ENCODE measurements at places on chromosomes 2 and 18.
A peak's percentile ranks its signal among the peaks of the same experiment; 100 is the strongest.

- no peak for DNase-seq
Observed at GRCh38 chr2:71639735-71640134, 186.4 kb downstream of the DYSF start.

GRCh38 chr2:157259386-157259785 is 1.9 kb downstream of the GALNT5 start:
- no peak for DNase-seq

DNA sequence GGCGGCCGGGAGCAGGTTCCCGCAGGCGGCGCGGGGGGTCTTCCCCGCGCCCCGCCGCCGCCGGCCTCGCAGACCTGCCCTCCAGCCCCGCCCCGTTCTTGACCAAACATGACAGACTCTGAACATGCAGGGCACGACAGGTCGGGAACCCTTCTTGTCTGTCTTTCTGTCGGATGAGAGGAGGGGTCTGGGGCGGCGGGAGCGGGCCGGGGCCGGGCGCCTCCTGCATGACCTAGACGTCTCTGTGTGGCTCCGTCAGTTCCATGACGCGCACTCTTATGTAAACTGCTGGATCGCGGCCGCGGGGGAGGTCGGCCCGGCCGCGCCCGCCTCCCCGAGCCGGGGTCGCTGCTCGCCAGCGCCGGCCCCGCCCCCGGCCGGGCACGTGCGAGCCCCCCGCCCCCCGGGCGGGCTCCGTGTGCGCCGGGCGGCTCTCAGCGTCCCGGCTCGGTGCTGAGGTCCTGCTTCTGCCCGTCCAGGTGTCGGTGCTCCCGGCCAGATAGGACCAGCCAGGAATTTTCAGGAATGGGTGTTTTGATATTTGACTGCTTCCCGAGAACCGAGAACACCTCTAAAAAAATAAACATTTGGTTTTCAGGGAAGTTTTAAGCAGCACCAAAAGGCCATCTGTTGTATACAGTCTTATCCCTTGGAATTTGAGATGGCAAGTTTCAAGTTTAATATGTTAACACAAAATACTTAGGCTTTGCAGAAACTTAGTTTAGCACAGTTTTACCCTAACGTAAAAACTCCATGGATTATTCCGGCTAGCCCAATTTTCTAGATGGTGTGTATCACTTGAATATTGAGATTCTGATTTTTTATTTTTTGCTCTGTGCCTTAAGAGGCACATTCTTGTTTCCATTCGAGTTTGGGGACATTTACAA is 733 bp downstream of the ZC3H6 start:
- DNase-seq: peak; percentile 85

GRCh38 chr2:95669441-95669991 is 77.7 kb downstream of the TRIM43 start:
- no peak for DNase-seq

DNA sequence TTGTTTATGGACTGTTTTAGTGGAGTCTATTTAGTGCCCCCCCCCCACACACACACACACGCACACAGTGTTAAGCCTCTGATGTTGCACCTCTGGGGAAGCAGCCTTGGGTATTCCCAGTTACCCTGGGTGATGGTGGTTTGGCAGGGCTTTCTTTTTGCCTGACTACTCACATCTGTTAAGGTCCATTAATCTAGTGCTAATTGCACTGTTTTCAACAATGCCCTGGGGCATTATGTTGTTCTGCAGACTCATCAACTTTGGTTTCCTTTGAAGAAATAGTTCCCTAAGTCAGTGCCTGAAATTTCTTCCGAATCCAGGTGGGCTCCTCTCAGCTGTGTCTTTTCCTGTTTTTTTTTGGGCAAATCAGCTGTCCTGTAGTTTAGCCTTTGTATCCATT is 34.7 kb downstream of the SPOPL start:
- DNase-seq: no peak

- no peak for DNase-seq
Observed at GRCh38 chr2:223465793-223466192, 136.4 kb downstream of the SCG2 start.

GRCh38 chr2:56108806-56109205 is 75.0 kb upstream of the CCDC85A start:
- DNase-seq: no peak

DNA sequence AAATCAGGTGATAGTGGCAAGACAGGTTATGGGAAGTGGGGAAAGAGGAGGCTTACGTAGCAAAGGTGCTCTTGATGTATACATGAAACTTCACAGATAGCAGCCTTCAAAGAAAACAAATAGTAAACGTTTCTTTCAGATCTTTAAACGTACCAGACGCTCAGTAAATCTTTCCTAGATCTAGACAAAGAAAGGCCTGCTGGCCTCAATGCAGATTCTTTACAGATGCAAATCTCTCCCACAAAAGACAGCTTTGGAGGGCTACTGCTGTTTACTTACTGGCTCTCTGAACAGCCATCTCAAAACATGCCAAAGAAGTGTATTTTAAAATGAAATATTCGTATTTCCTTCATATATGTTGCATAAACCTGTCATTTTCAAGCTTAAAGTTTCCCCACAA is 1279.9 kb upstream of the NRXN1 start:
- DNase-seq: no peak

- DNase-seq: no peak
Observed at GRCh38 chr2:157501026-157501425, 57.1 kb upstream of the CYTIP start.

DNA sequence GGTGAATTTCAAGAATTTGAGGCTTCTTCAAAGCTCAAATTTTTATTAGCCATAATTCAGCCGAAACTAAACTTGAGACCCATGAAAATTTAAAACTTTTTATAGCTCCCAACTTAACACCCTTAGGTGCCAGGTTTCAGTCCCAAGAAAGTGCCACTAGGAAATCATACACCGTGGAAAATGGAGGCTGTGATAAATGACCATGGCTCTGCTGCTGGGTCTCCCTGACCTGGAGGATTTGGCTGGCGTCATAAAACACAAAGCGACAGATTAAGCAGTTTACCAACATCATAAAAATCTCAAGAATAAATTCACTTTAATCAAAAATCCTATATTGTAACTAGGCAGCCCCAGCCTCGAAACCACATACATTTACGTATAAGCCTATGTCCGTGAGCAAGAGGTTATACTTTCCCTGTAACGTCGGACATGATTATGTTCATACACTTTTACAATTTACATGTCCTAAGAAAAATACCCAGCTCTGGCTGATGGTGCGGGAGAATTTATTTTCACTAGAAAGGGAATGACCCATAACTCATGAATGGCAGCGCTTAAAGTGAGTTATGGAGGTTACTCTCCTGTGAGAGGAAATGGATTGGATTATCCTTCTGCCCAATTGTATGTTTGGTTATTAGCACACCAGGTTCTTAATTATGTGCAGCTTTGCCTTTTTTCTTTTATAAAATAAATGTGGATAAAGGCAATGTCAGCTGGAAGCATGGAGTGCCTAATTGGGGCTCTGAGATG is 329.4 kb downstream of the AGPS start:
- DNase-seq: no peak

- peak; percentile 16 for DNase-seq
Observed at GRCh38 chr2:55923091-55923981, at the start of gene EFEMP1. Gene EFEMP1, minus strand, starts transcription at chr2:55923782. Its CDS starts 1,342 bp downstream, at chr2:55922440.

- peak; percentile 54 for DNase-seq
Observed at GRCh38 chr2:12320991-12321641, 395.6 kb upstream of the TRIB2 start.
